ENCODE measurements at places on chromosomes 2 and 18.

GRCh38 chr2:15944325-15945017 is 4.1 kb downstream of the MYCN start:
- no peak for DNase-seq

- DNase-seq = no peak
These were observed 70.6 kb downstream of the EMILIN2 start for GRCh38 chr18:2917259-2918047.

DNA sequence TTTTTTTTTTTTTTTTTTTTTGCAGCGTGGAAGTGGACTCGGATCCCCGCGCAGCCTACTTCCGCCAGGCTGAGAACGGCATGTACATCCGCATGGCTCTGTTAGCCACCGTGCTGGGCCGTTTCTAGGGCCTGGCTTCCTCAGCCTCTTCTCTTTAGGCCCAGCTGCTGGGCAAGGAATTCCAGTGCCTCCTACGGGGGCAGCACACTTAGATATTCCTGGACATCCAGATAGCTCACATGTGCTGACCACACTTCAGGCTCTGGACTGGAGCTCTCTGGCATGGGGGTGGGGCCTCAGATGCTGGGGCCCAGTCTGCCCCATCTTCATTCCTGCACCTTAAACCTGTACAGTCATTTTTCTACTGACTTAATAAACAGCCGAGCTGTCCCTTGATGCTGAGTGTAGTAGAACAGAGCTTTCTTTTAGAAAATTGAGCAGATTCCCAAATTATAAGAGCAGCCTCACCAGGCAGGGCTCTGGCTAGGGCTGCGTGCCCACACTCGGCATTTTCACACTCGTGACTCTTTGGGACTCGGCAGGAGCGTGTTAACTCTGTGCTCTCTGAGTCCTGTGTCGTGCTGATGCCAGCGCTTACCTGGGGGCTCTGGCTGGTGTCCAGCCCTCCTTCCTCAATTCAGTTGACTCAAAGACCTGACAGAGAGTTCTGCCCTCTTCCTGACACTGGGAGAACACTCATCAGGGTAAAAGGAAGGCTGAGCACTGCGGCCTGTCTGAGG is 19.3 kb downstream of the SLC30A3 start:
- DNase-seq = no peak

- DNase-seq = no peak
These were observed 119.5 kb upstream of the MCFD2 start for GRCh38 chr2:47034973-47035609.

DNA sequence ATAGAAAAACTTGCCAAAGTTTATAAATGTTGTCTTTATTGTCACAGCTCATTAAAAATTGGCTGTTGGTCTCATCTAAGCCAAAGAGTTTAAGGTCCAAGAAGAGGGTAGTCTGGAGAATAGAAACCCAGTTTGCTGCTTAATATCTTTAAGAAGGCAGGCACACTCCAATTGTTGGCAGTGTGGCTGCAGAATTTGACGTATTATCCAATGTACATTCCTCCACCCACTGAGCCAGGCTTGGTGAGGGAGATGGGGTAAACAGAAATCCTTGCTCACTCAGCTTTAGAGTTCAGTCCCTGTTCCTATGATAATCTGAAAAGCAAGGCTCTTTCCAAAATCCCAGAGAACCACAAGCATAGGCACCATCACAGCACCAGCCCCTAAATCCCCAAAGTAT is 10.7 kb upstream of the ADD2 start:
- DNase-seq = no peak

- DNase-seq = no peak
These were observed 51.9 kb downstream of the ANKMY1 start for GRCh38 chr2:240505910-240506309.

GRCh38 chr2:24886691-24887304 is 33.2 kb downstream of the ADCY3 start:
- no peak for DNase-seq

GRCh38 chr18:79970419-79971133 is 6.1 kb downstream of the HSBP1L1 start:
- DNase-seq = no peak

DNA sequence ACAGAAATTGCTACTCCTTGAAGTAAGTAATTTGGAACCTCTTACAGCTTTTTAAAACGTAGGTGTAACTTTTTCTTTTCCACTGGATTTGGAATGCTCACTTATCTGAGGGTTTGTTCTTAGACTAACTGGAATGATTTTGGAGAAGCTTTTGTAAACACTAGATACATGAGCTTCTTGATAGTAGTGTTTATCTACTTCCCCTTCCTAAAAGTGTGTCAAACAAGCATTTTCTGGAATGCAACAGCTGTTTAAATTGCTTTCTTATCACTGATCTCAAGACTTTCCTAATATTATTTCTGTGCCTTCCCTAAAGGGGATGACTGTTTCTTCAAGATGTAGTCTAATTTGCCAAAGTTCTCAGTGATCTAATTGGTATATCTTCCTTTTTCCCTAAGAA is 282.6 kb downstream of the CCDC178 start:
- DNase-seq = no peak

DNA sequence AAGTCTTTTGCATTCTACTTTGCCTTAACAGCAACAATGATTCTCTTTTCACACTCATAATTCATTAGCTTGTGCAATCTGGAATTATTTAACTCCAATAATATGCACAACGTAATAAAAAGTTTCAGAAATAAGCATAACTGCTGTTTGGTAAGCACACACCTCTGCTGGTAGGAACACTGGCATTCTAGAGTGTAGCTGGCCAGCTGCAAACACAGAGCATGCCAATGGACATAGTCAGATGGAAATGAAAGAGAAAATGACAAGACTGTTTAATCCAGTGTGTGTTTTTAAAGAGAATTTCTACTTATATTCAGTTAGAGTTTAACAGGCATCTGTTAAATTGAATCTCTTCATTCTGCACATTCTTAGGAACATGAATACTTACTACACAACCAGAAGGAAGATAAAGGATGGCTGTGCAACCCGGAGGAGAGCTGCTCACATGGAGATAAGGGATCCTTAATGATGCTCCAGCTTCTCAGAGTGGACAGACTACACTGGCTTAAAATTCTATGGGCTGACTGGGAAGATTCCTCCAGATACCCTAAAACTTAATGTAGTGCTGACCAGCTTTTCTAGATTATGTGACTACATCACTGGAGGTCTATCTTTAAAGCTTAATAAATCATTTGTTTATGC is 94.6 kb upstream of the CHAC2 start:
- no peak for DNase-seq

DNA sequence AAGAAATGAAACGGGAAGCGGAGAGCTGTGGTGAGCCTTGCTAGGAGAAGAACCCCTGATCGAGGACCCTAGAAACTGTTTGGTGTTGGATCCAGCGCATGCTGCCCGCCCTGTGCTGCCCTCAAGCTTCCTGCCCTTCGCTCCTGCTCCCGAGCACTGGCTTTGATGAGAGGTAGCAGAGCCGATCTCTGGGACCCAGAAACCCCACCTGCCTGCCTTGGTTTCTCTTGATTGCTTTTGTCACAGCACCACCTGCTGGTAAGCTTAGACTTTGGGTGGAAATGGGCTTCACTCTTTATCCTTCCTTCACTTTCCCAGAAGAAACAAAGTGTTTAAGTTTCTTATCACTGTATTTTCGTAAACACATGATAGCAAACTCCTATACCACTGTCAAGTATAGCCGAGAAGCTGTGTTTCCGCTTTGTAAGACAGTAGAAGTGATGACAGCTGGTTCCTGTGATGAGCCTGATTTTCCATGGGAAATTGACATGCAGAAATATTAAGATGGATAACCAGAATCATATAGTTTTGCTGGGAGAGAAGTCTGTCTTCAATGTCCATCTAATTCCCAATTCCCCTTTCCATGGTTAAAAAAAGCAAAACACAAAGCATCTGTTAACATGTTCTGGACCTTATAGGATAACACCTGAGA is 267.4 kb downstream of the PHLPP1 start:
- peak; percentile 11 for DNase-seq

- peak; percentile 6 for DNase-seq
These were observed 476 bp downstream of the STRN start for GRCh38 chr2:36965751-36966369.

- no peak for DNase-seq
These were observed 261.4 kb downstream of the MEIS1 start for GRCh38 chr2:66696374-66696773.

GRCh38 chr2:165674780-165675179 is 119.3 kb downstream of the GALNT3 start:
- no peak for DNase-seq

DNA sequence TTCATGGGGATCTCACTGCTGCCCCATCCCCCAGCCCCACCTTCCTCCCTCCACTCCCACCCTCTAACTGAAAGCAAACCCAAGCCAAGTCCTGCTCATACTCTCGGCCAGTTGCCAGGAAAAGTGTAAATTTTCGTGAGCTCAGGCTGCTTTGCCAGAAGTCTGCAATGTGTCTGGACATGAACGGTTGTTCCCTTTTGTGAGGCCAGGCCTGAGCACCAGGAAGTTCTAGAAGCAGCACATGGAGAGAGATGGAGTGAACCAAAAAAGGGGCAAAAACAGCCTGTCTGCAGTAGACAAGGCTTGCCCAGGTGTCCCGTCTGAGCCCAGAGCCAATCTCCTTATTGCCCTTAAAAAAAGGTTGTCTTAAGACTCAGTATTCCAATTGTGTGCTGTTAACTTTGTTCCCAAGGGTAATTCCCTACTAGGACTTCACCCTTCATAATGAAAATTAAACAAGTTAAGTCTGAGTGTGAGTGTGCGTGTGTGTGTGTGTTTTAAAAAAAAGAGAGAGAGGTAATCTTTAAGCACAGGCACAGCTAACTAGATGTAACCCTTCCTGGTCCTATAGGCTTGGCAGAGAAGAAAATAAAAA is 247.1 kb downstream of the BCL11A start:
- DNase-seq = no peak

- DNase-seq = no peak
These were observed 59.3 kb upstream of the MAP4K4 start for GRCh38 chr2:101638181-101638711.

- DNase-seq = no peak
These were observed 34.0 kb downstream of the LBH start for GRCh38 chr2:30265052-30266015.

GRCh38 chr2:176621350-176621749 is 352.1 kb downstream of the MTX2 start:
- no peak for DNase-seq

GRCh38 chr2:240269886-240270285 is 129.4 kb upstream of the OTOS start:
- DNase-seq = no peak

- DNase-seq = no peak
These were observed 6.8 kb upstream of the PCARE start for GRCh38 chr2:29080886-29081743.

DNA sequence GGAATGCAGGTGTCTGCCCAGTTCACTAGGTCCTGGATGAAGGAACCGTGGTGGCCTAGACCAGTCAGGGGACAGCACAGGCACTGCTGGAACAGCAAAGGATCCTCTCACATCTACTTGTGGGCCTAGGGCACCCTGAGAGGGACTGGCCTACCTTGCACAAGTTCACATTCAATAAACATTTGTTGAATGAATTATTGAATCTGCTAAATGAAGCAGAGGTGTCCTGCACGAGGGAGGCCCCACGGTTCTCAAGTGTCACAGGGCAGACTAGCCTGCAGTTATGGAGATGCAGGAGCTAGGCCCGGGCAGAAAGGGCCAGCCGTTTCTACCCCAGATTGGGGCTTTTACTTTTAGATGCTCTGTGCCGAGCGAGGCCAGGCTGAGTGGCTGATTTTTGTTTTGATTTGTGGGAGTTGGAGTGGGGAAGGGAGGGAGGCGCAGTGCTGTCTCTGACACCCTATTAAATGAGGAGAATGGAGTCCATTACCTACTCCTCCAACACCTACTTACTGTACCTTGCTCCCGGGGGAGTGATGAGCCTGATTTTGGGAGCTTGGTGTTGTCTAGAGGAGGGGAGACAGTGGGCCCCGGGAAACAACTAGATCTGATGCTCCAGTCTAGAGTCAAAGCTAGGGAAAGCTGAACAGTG is 18.4 kb downstream of the SH2D6 start:
- DNase-seq = no peak

- no peak for DNase-seq
These were observed 59.9 kb downstream of the EML6 start for GRCh38 chr2:54783349-54783748.

DNA sequence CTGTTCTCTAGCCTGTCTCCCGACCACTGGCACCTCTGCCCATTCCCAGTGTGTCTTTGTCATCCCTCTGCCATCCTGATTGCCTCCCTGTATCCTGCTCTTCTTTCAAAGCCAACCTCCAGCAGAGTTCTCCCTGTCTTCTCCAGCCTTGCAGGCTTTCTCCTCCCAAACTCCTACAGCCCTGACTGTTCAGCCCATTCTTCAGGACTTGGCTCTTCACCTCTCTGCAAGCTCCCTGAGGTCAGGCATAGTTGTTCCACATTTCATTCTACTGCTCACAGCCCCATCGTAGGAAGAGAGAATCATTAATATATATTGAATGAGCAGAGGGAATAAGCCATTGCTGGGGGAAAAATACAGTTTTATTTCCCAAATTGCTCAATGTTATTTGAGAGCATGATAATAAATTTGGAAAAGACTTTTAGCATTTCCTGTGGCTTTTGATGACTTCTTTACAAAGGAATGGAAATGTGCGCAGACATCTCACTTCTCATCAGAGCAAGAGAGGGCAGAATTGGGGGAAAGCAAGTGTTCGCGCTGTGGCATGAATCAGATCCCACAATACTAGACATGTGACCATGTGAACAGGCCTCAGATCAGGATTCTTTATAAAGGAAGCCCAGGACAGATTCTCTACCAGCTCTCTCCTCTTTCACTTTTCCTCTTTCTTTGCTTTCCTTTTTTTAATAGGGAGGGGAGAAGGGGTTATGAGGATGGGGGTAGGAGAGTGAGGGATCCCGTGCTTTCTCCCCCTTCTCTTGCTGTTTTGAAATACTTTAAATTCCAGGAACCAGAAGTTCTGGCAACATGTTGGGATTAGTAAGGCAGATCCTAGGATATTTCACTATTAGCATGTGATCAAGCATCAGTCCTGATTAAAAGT is 37.4 kb downstream of the EPAS1 start:
- no peak for DNase-seq

DNA sequence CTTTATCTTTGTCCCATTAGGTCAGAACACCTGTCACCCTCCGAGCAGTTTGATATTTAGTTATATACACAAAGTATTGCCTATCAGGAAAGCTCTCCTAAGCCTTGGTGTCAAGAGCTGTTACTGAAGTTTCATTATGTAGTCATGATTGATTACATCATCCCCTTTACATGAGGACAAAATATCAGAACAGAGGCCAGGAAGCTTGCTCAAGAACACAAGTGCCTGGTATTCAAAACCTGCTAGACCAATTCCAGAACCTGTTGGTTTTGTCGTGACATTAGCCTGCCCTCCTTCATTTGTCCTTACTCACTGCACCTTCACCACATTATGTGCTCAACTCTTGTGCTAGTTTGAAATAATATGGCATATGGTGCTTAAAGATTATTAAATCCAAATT is 377.1 kb downstream of the CDH19 start:
- DNase-seq = no peak

GRCh38 chr2:129170570-129170969 is 808.9 kb upstream of the RAB6C start:
- no peak for DNase-seq

All from activated effector memory CD4-positive, alpha-beta T cell treated with Interleukin-2 at 50 U/mL for 16 hours (primary cell).